Anterior cingulate cortex (tissue), 58 donors: ENCODE measurements at places on chromosomes 3 and 15.

DNA sequence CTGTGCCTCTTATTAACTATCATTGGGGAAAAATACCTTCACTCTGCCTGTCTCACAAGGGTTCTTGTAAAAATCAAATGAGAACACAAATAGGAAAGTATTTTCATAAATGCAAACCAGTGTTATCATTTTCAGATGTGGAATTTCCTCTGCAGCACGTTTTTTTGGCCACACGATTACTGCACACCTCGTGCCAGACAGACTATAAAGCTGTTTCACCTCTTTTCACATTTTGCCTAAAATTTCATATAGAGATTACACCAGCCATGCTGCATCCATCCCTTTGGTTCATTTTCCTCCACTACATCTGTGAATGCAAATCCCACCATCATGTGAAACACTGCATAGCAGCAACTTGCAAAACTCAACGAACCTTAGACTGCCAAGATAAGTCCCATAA is 1.2 kb upstream of the TMOD2 start:
- no peak for DNase-seq

DNA sequence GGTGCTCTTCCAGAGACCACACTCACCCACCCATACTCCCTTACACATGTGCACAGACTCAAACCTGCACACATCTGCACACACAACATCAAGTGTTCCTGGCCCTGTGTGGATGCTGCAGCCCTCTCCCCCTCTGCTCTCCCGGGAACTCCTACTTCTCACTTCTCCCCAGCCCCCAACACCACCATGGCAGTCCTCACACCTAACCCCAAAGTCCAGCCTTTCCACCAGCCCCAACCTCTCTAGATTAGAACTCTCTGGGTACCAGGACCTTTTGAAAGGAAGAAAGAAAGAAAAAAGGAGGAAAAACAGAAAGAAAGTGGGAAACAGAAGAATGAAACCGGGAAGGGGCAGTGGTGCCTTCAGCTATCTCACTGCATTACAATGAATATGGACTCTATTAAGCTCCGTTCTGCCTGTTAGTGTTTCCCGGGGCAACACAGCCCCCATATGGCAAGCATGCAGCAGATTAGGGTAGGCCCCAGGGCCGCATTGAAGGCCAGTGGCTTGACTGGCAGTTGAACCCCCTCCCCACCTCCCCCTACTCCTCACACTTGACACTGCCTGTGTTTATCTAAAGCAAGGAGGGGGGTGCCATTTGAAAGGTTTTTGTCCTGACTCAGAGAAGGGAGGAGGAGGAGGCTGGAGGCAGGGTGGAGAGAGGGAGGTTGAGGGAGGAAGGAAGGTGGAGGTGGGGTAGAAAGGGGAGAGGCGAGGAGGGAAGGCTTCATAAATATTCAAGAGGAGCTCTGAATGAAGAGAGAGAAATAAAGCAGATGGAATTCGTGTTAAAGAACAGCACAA is 30.1 kb downstream of the BOC start:
- DNase-seq, result no peak

DNA sequence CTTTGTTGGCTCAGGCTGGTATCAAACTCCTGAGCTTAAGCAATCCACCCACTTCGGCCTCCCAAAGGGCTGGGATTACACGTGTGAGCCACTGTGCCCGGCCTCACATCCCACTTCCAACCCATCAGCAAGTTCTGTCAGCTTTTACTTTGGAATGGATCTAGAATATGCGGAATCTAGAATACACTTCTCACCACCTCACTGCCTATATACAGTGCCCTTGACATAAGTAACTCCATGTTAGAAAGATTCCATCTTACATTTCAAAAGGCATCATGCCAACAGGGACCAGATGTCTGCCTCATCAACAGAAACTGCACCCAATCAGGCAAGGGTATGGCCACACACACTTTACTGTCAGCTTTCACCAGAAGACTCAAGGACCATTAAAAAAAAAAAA is 9.9 kb upstream of the RBSN start:
- no peak for DNase-seq

DNA sequence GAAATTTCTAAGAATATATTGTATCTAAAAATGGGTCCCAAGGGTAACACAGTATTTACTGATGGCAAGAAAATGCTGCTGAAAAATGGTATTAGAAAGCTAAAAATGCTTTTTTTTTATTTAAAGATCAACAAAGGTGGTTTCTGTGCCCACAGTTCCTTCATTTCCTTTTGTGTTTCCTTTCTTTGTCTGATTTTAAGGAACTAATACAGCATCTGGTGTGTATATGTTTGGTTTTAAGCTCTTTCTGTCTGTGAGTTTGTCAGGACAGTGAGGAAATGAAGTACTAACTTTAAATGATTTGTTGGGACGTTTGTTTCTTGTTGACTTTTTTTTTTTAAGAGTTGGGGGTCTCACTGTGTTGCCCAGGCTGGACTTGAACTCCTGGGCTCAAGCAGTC is 38.2 kb downstream of the RASA2 start:
- no peak for DNase-seq

DNA sequence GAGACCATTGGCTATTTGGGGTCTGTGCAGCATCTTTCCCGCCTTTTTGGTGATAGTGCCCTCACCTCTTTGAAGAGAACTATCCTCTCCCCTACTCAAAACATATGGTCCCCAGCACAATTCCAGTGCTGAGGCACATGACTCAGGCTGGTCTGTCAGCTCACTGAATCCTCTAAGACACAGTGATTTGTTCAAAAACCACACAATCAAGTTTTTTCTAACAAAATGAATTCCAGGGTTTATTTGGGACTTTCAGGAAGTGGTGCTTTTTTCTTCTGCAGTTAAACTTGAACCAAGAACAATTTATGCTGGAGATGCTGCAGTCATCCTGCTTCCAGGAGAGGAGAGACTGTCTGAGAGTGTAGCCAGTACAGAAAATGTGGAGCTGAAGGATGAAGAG is 142.5 kb upstream of the LMCD1 start:
- DNase-seq, result no peak

DNA sequence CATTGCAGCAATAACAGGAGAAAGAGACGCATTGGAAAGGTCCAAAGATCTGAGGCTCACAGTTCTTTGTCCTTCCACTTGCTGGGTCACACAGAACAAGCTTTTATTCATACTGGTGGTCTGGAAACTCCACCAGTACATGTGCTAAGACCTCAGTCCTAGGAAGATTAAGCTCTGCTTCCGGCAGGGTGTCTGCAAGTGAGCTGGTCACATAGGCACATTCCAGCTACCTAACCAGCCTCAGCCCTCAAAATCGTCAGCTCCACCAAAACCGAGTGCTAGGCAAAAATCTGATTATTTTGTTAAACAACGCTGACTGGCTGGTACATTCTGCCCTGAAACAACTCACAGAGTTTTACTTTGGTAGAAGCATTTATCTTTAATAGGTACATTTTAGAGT is 2.2 kb downstream of the ZBED2 start:
- DNase-seq, result no peak

DNA sequence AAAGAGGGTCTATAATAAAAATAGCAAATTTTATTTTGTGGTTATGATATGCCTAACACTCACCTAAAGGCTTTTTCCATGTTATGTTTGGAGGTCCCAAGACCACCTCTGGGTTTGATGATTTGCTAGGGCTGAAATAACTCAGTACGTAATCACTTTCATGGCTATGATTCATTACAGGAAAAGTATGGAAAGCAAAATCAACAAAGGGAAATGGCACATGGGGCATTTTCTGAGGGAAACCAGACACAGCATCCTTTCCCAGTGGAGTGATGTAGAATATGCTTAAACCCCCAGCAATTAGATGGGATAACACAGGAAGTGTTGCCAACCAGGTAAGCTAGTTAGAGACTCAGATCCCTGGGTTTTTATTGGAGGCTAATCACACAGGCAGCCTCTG is 701.6 kb upstream of the CBLB start:
- no peak for DNase-seq

DNA sequence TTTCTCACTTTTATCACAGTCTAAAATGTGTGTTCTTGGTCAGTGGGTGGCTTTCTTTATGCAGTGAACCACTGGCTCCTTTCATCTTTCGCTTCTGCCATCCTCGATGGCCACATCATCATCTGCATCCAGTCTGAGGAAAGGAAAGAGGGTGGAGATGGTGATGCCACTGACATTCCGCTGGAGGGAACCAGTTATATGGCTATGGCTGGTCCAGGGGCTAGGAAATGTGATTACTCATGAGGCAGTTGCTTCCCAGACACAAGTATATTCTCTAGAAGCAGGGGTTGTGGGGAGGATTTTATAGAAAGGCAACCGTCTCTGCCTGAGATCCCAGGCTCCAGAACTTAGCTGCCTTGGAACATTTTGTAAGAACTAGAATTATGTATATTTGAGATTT is 246.7 kb upstream of the AZI2 start:
- DNase-seq, result no peak

DNA sequence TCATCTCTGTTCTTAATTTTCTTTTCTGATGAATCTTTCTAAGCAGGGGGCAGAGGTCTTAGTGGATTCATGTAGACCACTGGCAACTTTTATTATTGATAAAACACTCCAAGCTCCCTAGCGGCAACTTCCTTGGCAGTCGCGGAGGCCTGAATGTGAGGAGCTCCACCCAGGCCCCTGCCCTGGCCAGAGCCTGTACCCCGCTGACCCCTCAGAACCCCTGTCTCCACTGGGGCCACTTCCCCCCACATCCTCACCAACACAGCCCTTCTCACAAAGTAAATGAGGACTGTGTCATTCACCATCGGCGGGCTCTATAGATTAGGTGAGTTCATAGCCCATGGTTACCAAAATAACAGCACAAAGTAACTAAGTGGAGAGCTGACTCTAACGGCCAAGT is 111.6 kb downstream of the TPRA1 start:
- no peak for DNase-seq

DNA sequence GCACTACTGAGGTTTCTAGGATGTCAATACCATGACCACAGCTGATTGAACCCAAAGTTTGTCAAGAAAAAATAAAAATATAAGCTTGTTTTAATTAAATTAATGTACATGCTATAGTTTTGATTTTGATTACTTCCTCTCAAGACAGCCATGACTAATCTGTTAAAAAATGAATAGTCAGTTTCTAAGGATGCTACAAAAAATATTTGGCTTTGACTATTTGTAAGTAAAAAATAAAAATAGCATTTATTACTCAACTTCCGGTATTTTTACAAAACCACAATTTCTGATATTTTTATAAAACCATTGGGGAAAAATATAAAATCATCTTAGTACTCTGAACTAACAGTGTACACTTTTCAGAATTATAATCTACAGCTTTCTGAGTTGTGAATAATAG is 12.1 kb upstream of the TEX9 start:
- no peak for DNase-seq

GRCh38 chr15:93179072-93179471 is 90.1 kb upstream of the RGMA start:
- DNase-seq, result no peak

GRCh38 chr3:76842216-76842615 is 197.7 kb upstream of the ROBO2 start:
- no peak for DNase-seq

DNA sequence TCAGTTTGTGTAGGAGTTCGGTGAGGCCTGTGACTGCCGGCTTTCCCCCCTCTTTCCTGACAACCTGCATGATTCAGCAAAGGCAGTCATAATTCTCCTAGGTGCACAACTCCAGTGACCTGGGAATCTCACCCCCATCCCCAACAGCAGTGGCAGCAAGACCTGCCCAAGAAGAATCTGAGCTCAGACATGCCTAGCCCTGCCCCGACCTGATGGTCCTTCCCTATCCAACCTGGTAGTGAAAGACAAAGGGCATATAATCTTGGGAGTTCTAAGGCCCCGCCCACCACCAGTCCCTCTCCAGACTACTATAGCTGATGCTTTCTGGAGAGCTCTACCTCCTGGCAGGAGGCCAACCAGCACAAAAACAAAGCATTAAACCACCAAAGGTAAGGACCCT is 44.2 kb upstream of the ZBED2 start:
- DNase-seq, result no peak

GRCh38 chr15:34349769-34350168 is 6.7 kb downstream of the NUTM1 start:
- DNase-seq, result no peak

DNA sequence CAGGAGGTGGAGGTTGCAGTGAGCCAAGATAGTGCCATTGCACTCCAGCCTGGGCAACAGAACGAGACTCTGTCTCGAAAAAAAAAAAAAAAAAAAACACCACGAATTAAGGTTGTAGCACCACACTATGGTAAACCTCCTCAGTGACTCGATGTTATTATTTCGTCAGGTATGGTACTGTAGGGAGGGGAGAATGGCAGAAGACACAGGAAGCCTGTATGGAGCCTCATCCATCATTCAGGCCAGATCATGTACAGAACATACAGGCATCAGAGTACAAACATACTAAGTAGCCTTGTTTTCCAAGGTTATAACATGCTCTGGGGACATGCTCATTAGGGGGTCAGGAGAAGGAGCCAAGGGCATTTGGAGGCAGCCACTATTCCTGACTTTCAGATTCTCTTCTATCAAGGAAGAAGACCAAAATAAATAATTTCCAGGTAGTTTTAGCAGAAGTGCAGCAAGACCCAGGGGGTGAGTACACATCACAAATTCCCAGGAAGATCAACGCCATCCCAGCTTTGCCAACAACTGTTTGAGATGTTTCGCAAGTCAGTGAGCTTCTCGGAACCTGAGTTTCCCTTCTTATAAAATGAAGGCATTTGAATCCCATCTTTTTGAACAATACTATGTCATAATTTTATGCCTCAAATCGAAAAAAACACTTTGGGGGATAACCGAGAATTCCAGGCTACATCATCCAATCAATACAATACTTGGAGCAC is 79.8 kb downstream of the FOXP1 start:
- DNase-seq, result no peak

- no peak for DNase-seq
Observed at GRCh38 chr3:129699199-129699598, 92.7 kb upstream of the PLXND1 start.

DNA sequence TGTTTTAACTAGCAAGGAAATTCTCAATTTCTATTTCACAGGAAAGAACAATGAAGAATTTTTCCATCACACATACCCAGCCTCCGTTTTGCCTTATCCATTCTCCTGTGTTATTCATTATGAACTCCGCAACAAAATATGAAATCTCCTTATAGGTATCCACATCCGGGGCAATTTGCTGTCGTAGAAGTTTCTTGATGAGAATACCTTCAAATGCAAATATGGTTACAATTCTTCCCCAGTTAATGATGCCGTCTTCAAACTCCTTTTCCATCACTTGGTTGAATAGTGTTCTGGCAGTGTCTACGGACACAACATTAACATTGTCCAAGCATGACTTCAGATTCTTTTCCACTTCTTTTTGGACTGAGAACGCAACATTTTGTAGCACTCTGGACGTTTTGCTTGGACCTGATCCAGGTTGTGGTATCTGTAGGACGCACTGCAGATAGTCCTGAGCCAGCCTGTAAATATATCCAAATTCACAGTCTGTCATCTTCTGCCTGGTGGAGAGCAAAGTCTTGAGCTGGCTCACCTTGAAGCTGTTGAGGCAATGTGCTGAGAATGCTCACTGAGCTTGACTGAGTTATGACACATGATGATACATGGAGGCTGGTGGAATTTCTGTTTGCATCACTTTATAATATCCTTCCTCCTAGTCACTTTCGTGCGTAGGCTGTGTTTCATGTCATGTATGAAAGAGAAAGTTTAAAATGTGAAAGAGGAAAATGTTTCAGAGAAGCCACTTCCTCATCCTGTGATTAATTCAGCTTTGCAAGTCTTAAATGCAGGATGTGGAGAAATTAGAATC is at the start of gene BCL2A1:
Gene BCL2A1, minus strand, starts transcription at position 573 of the 811 bp plus-strand sequence. Its CDS starts 77 bp downstream, at position 496.
- no peak for DNase-seq
